Upper lobe of right lung (tissue), 1 donor: ENCODE measurements at places on chromosomes 16 and 17. TPM values are rescaled to one million over a fixed set of nuclear protein-coding genes. Genes with fewer than 3 reads are reported as not detected.

- no peak for DNase-seq
Measured at GRCh38 chr17:67679225-67679624, 38.5 kb upstream of the NOL11 start.

GRCh38 chr17:35780950-35781349 is 14.5 kb downstream of the MMP28 start:
- no peak for DNase-seq

GRCh38 chr17:61390479-61390791 is 9.2 kb upstream of the TBX2 start:
- DNase-seq, result peak; percentile 62

DNA sequence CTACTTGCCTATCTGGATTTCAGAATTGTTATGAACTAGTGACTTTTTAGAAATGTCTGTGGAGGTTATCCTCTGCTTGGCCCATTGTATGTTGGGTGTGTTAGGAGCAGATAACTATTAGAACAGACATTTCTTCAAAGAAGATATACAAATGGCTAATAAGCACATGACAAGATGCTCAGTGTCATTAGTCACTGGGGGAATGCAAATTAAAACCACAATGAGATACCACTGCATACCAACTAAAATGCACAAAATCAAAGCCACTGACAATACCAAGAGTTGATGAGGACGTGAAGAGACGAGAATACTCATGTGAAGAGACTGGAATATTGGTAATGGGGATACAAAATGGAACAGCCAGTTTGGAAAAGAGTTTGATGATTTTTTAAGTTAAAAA is 39.2 kb downstream of the CEP112 start:
- DNase-seq, result no peak

DNA sequence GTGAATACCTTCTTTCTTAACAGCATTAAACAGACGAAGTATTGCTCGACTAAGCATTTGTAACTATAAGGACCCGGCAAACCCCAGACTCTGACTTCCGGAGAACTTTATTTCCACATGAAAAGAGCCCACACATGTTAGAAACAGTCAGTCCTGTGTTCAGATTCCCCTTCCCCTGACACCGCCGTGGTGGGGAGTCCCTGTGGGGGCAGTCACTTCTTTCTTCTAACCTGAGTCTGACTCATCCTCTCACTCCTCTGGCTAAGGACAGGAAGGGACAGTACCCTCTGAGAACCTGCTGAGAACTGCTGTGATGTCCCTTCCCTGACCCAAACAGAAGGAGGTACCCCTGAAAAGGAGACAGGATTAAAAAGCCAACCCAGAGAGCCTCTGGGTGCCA is 165.1 kb downstream of the XYLT1 start:
- no peak for DNase-seq

FOXL1 gene
- total RNA-seq, result 0.81 TPM

TMEM235 gene
- not detected for total RNA-seq
